Stimulated activated CD4-positive, alpha-beta T cell treated with anti-CD3 and anti-CD28 coated beads, Interleukin-12 subunit alpha, Interleukin-12 subunit beta, amount 100 ng/mL, for 24 hours (primary cell): ENCODE measurements at places on chromosomes 2 and 18.

DNA sequence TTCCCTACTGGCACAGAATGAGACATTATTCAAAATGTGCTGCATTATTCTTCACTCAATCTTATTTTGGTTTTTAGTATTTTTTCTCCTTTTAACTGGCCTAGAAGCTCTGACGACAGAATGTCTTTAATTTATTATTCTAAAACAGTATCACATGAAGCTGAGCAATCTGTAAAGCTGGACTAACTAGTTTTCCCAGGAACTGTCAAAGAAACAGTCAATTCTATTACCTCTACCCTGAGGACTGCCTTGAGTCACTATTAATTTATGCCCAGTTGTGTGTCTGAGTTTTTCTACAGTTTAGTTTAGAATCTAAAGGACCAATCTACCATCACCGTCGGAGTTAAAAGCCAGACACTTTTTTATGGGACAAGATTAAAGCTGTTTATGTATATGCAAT lies 31.6 kb downstream of the MBD2 start:
- DNase-seq = no peak

DNA sequence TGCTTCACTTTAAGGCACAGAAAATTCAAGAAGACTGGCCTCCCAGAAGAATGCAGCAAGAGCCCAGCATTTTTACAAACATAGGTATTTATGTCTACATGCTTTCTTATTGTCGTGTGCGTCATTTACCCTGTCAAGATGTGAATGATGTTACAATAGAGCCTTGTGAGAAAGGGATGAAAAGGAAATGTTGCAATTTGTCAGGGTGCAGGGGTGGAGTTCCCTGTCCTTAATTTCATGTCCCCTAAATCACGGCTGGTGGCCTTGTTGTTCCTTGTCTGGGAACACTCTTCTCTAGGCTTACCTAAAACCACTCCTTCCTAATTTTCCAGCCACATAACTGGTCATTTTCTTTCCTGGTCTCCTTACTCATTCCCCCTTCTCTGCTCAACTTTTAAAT lies 194.2 kb downstream of the TXNL1 start:
- no peak for DNase-seq

- DNase-seq = no peak
Observed at GRCh38 chr2:37782721-37783371, 111.4 kb upstream of the CDC42EP3 start.

DNA sequence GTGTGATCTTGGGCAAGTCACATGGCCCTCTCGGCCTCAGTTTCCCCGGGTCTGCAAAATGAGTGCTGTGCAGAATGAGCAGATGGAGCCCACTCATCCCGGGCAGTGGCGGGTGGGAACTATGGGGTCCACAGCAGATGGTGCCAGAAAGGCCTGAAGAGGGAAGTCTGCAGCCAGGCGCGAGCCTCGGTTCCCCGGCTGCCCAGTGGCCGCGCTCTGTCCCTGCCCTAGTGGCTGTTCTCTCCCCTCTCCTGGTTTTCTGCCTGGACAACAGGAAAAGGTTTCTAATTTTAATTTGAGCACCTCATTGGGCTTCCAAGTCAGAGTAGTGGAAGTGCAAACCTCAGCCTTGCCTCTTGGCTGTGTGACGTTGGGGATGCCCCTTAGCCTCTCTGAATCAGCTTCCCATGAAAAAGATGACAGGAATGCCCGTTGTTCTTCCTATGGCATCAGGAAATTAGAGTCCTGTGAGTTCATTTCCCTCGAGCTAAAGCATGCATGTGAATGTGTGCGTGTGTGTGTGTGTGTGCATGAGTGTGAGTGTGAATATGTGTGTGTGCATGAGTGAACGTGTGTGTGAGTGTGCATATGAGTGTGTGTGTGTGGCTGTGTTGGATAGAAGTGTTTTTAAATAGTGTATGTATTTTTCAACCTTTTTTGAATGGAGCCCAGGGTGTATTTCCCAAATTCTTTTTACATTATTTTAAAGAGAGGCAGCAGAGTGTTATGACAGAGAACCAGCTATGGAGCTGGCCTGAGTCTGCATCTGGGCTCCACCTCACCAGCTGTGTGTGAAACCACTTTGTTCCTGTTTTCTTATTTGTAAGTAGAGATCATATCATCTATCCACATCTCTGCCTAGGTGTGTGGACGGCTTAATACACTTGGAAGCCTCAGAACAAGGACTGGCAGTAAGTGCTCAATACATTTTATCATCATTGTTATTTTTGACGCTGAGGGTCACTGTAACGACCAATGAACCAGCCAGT lies 41.3 kb downstream of the RRM2 start:
- DNase-seq = no peak

- DNase-seq = no peak
Observed at GRCh38 chr2:24409171-24409570, 48.8 kb upstream of the ITSN2 start.

DNA sequence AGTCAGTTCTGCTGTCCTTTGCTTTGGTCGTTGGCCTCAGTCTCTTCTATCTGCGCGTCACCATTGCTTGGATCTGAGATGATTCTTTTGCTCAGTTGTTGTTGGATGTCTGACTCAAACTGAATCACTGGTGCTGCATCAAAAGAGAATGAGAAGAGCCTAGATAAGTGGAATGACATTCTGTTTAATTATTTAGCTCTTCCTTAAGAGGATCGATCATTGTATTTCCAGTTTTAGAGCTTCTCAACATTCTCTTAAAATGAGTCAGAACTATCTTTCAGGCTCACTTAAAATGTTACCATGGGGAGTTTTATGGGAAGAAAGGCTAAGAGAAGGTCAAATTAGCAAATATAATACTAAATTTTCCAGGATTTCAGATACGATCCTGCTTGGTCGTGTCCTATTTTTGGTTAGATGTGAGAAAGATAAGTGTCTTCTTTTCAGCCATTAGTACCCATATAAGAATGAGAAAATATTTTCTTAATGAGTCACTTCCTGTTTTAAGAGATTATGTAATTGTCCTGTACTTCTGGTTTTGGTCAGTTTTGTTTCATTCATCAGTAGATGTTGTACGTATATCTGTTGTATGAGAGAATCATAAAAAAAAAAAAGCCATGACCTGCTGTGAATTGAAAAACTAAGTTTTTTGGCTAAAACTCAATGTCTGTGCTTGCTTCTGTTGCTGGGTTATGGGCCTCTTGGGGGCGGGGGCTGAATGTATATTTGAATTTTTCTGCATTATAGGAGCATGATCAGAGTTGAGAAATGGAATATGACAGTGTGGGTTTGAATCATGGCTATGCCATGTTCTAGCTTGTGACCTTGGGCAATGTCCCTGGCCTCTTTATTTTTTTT lies 31.6 kb upstream of the CASP10 start:
- DNase-seq = no peak

DNA sequence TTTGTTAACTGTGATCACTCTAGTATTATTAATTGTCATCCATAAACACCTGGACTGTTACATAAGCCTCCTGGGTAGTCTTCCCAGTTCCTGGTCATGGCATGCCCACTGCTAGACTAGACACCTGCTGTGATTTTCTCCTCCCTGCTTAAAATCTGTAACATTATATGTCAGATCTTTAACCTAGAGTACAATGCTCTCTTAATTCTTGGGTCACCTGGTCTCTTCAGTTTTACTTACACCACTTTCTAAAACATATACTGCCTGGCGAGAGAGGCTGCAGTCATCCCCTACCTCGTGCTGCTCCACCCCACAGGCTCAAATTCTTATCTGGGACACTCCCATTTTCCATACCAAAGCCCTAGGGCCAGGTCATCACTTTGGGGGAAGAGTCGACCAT lies 161.3 kb downstream of the CDH2 start:
- DNase-seq = no peak
